NAMALWA (cell line): ENCODE measurements at places on chromosomes 11 and 22.

DNA sequence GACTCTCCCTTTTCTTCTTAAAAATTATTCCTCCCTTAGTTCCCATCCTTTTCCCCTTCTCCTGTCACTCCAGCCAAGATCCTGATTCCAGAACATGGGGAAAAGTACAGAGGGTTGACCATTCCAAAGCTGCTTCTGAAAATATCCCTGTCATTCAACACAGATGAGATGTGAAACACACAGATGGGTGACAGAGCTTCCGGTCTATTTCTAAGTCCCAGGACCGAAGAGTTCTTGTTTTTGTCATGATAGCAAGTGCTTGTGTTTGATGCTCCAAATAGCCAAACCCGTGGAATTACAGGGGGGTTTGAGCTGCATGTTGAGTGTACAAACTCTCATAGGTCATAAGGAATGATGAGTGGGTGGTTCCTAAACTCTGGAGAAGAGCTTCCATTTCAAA, 57.9 kb downstream of the PARVA start:
- no peak for DNase-seq

GRCh38 chr22:47053013-47053725, 290.7 kb downstream of the TBC1D22A start:
- no peak for DNase-seq

- DNase-seq = no peak
Observed at GRCh38 chr11:106086135-106086534, 8.7 kb downstream of the AASDHPPT start.

- no peak for DNase-seq
Observed at GRCh38 chr11:97738751-97739150, 1282.0 kb upstream of the CNTN5 start.

DNA sequence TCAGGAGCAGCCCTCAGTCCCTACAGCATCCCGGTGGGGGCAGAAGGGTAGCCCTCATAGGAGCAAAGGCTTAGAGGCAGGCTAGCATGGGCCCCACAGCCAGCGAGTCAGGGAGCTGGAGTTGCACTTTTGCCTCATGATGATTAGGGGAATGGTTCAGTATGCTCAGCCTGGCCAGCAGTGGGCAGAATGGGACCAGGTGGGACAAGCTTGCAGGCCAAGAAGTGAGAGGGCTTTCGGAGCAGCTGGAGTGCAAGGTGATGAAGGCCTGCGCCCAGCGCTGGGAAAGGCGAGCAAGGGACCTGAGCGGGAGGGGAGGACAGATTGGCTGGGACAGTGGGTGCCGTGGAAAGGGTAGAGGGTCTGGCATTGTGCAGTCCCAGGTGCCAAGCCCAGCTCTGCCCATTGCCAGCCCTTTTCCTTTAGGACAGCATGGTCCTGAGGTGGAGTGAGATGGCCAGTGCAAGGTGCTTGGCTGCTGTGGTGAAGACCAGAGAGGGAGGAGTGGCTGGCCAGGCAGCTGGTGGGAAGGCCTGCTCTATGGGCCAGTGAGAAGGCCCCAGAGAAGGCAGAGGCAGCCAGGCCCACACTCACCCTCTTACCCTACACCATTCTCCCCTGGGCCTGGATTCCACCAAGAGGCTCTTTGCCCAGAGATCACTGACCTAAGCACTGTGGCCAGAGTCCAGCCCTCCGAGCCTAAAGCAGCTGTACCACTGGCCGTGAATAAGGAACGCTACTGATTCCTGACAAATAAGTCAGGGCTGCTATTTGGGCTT, 47.9 kb upstream of the SUSD2 start:
- DNase-seq = no peak

GRCh38 chr11:61853698-61854169, 25.6 kb downstream of the FADS2 start:
- no peak for DNase-seq
